ENCODE measurements at places on chromosomes 12 and 14. TPM values are rescaled to one million over a fixed set of nuclear protein-coding genes. Genes with fewer than 3 reads are reported as not detected.

Gene RAB15
- total RNA-seq, result 8.3 TPM

Gene SAMD4A
- 43.0 TPM for total RNA-seq

Gene ALKBH2
- total RNA-seq, result 14.5 TPM

Gene FAM222A
- 1.5 TPM for total RNA-seq

Gene DTX1
- total RNA-seq, result 8.3 TPM

Gene SRRM4
- under 0.01 TPM for total RNA-seq

Gene AQP6
- total RNA-seq, result not detected

Gene ANGEL1
- total RNA-seq, result 13.0 TPM

Gene FERMT2
- total RNA-seq, result 70.2 TPM

Gene CHGA
- 5.4 TPM for total RNA-seq

Gene MIP
- total RNA-seq, result not detected

Gene NELL2
- total RNA-seq, result 16.9 TPM

Gene PMCH
- not detected for total RNA-seq

Gene ZDHHC22
- total RNA-seq, result not detected

Gene ART4
- 0.98 TPM for total RNA-seq

Gene REP15
- not detected for total RNA-seq

Gene OTX2
- total RNA-seq, result not detected

Gene LALBA
- not detected for total RNA-seq

Gene CRACR2A
- total RNA-seq, result 4.4 TPM

Gene TTC8
- 10.1 TPM for total RNA-seq

Gene NCAPD2
- total RNA-seq, result 25.5 TPM

Gene TIMM9
- 47.6 TPM for total RNA-seq

Gene GCN1
- 62.6 TPM for total RNA-seq

Gene PRICKLE1
- 25.3 TPM for total RNA-seq

Gene PCK2
- total RNA-seq, result 18.7 TPM

Gene LBHD2
- not detected for total RNA-seq

Gene TGFB3
- 19.2 TPM for total RNA-seq

Gene CLEC4C
- not detected for total RNA-seq

Gene LRRK2
- total RNA-seq, result 37.1 TPM

Gene SLC5A8
- not detected for total RNA-seq

Gene TAMALIN
- total RNA-seq, result 47.1 TPM

Gene FGF6
- not detected for total RNA-seq

Gene NXPH4
- 3.2 TPM for total RNA-seq

Gene METTL17
- total RNA-seq, result 77.1 TPM

Gene NOXRED1
- total RNA-seq, result not detected

Gene GLIPR1L2
- 1.2 TPM for total RNA-seq

Gene NAA25
- total RNA-seq, result 24.1 TPM

Gene RPL10L
- not detected for total RNA-seq

Gene SLC10A1
- not detected for total RNA-seq

Gene IL31
- total RNA-seq, result not detected

Gene PTPRQ
- total RNA-seq, result 0.25 TPM

Gene PAPLN
- 16.2 TPM for total RNA-seq

Gene FAM186B
- total RNA-seq, result not detected

Gene MAP4K5
- 158 TPM for total RNA-seq

Gene DHRS1
- total RNA-seq, result 84.2 TPM

Gene NUAK1
- 22.8 TPM for total RNA-seq

Gene TBC1D30
- total RNA-seq, result 3.9 TPM

Gene TAS2R31
- 3.2 TPM for total RNA-seq
